ENCODE measurements at places on chromosomes 12 and 14.
A peak's percentile ranks its signal among the peaks of the same experiment; 100 is the strongest.

DNA sequence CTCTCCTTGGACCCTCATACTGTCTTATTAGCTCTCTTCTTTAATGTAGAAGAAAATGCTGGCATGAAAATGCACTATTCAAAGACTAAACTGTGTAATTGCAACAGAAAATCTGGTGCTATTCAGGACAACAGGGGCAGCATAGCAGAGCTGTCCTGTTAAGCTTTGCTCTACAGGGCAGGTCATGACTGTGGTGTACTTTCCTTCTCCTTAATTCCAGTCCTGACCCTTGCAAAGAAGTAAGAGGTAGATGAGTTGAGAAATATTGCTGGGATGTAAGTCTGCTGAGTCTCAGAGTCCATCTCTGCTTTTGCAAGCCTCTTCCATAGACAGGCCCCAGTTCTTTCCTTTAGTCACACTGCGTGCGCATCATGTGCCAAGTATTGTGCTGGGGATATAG is 52.6 kb upstream of the STK38L start:
- no peak for DNase-seq

DNA sequence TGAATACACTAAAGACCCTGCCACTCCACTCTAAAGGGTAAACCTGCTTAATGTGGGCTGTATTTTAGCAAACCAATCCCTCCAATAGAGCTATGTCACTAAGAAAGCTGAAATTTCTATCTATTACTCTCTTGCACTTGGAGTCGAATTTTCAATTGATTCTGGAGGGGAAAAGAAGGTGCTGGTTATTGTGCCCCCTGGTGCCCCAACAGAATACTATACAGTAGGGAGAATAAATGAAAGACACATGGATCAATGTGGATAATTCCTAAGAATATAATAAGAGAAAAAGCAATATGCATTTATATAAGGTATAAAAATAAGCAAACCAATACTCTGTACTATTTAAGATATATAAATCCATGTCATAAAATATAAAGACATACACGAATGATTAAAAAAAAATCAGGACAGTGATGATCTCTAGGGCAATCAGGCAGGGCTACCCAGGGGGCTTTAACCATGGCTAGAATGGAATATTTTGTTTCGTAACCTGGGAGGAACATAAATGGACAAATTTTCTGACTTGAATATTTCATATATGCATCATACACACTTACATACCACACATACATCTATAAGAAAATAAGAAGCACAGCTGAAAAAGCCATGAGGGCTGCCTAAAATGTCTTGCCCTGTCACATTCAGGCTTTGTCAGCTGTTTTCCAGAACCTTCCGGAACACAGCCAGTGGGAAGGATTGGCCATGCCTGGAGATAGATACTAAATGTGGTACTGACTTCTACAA is 54.4 kb downstream of the EFCAB11 start:
- peak; percentile 11 for DNase-seq

DNA sequence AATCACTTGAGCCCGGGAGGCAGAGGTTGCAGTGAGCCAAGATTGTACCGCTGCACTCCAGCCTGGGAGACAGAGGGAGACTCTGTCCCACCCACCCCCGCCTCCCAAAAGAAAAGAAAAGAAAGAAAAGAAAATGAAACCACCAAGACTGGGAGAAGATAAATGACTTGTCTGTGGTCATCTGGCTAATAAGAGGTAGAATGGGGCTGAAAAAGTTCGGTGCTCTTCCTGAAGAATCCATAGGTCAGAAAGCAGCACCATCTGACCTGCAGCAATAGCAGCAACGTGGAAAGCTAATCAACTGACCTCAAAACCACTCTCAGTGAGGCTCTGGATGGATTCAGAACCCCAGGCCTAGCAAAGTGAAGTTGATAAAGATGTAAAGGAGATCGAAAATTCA is 25.2 kb downstream of the SSH1 start:
- DNase-seq = no peak

DNA sequence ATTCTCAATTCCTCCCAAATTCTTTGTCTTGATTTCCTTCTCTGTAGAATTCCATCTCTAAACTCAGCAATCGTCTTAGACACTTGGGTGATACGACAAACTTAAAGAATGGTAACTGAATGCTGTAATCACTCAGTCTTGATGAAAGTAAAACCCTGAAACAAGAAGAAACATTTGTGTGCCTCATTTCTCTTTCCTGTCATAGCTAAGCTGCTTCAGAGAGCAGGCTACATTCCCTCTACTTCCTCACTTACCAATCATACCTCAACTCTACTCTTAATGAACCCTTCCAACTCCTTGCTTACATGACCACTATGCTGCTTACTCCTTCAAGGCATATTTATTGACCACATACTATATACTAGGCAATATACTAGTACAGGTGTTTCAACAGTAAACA is 8.3 kb downstream of the MAP4K5 start:
- no peak for DNase-seq

DNA sequence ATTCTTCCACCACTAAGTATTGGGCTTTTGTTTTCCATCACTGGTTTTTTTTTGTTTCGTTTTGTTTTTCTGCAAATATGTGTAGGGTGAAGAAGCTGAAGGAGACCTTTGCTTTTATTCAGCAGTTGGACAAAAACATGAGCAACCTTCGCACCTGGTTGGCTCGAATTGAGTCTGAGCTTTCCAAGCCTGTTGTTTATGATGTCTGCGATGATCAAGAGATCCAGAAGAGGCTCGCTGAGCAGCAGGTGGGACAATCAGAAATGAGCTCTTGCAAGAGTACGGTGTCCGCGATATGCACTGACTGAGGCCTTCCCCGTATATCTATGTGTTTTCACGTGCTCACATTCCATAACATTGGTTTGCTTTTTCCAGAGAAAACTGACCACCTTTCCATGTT is 91.5 kb downstream of the ESR2 start:
- no peak for DNase-seq

DNA sequence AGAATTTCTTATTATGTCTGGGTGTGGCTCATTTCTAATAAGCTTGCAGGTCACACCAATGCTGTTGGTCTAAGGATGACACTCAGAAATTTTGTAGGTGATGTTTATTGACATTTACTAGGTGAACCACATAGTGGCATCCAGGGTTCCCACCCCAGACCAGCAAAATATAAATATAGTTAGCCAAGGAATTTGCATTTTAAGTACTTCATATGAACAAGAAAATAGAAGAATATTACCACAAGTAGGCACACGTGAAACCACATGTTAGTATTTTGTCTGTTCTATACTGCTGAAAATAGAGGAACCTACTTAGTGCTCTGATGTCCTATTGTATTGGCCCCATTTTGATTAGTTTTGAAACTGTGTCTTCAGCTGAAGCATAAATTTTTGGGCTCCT is 71.1 kb downstream of the USP15 start:
- DNase-seq = no peak

- DNase-seq = no peak
Measured at GRCh38 chr12:57519796-57520052, 590 bp downstream of the DDIT3 start.

GRCh38 chr12:89781946-89782550 is 73.4 kb upstream of the ATP2B1 start:
- DNase-seq = no peak

GRCh38 chr14:92516966-92517506 is 3.5 kb downstream of the RIN3 start:
- DNase-seq = no peak

GRCh38 chr14:103073367-103073875 is 10.6 kb upstream of the LBHD2 start:
- no peak for DNase-seq

DNA sequence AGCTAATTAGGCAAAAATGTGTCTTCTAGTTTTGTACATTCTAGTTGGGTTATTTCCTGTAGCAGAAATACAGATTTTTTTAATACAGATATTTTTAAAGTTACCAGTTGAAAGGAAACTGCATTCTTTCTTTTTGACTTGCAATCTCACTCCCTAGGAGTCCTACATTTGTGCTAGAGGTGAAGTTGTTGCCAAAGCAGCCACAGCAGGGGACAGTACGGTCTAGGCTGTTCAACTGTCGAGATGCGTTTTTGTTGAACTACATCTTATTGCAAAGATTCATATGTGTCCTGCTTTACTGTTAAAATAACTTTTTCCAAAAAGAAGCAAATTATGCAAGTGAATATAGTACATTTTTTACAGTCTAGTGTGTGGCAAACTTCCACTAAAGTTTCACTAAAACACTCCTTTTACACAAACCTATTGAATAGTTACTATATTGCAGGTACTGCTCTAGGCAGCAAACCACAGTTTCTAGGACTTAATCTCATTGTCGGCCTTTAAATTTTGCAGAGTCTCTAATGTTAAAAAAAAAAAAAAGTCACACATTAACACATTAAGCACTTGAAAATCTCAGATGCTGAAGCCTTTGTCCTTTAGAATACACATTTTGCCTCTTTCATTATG is 30.2 kb upstream of the SRGAP1 start:
- DNase-seq = no peak
